CD4-positive, CD25-positive, alpha-beta regulatory T cell (primary cell): ENCODE measurements at places on chromosomes 6 and 20. TPM values are rescaled to one million over a fixed set of nuclear protein-coding genes. Genes with fewer than 3 reads are reported as not detected.

DNA sequence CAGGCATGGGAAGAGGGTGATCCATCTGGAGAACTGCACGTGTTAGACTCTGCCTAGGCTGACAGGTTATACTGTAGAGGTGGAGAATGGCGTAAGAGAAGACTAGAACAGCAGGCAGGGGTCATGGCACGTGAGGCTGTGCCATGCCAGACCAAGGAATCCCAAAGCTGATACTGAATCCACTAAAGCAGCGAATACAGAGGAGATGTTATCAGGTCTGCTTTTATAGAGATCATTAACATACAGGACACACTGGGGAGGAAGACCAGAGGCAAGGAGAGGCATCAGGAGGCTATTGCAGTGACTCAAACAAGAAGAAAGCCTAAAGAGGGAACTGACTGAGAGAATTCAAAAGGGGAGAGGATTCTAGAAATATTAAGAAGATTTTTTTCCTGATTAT lies 12.9 kb downstream of the PHACTR1 start:
- DNase-seq = no peak

- no peak for DNase-seq
Measured at GRCh38 chr6:6995328-6995727, 112.4 kb upstream of the RREB1 start.

PNLDC1 gene
- polyA plus RNA-seq = not detected

DNA sequence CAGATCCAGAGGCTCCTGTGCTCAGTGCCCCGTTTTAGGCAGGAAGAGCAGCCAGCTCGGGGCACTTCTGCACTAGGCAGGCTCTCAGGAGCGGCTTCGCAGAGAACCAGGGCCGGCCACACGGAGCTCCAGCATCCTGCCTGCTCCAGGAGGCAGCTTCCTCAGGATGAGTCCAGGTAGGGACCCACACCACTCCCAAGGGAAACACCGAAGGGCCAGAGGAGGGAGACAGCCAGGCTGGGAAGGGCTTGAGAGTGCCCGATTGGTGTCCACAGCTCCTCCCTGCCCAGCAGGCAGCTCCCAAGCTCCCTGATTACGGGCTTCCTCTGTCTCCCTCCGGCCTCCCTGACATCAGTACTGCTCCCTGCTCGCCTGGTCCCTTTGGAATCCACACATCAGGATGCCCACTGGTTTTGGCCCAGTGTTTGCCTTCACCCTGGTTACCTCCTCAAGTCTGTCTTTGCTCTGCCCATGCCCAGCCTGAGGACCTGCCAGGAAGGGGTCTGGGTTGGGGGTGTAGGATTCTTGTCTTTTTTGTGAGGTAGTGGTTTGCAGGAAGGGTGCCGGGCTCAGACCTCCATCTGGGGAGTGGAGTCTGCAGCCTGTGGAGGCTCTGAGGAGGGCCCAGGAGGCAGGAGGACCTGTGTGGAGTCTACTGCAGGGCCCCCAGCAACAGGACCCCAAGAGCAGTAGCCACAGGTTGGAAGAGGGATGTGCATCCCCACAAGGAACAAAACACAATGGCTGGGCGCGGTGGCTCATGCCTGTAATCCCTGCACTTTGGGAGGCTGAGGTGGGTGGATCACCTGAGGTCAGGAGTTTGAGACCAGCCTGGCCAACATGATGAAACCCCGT lies 11.2 kb upstream of the PYGB start:
- no peak for DNase-seq

- DNase-seq = no peak
Measured at GRCh38 chr6:149242883-149243282, 74.6 kb upstream of the TAB2 start.
